Activated naive CD4-positive, alpha-beta T cell treated with anti-CD3 and anti-CD28 coated beads for 36 hours (primary cell): ENCODE measurements at places on chromosomes 13 and 19. TPM values are rescaled to one million over a fixed set of nuclear protein-coding genes. Genes with fewer than 3 reads are reported as not detected.

- no peak for DNase-seq
- H3K27ac ChIP-seq = no peak overlapping the region
- H3K4me1 ChIP-seq = peaks cover 6% of the 10 kb centered on the region
Measured at GRCh38 chr19:47786566-47786965, 8.1 kb downstream of the SELENOW start.

DNA sequence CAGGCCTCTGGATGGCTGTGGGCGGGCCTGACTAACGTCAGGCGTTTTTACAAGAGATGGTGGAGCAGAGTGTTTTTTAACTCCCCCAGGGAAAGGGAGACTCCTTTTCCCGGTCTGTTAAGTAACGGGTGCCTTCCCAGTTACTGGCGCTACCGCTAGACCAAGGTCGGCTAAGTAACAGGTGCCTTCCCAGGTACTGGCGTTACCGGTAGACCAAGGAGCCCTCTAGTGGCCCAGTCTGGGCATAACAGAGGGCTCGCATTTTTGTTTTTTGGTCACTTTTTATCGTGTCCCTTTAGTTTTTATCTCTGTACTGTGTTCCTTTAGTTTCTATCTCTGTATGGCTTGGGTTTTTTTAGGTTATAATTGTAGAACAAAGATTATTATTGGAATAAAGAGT, 10.0 kb downstream of the ZNF383 start:
- no peak overlapping the region for H3K4me3 ChIP-seq
- H3K27ac ChIP-seq = no peak overlapping the region
- H3K27me3 ChIP-seq = no peaks in the 10 kb centered on the region
- peak; percentile 32 for DNase-seq
- H3K4me1 ChIP-seq = no peaks in the 10 kb centered on the region

- H3K27me3 ChIP-seq = peaks cover 2% of the 10 kb centered on the region
- H3K4me1 ChIP-seq = no peaks in the 10 kb centered on the region
- no peak for DNase-seq
- H3K4me3 ChIP-seq = no peak overlapping the region
Measured at GRCh38 chr13:49869519-49869918, 66.6 kb downstream of the SPRYD7 start.

DNA sequence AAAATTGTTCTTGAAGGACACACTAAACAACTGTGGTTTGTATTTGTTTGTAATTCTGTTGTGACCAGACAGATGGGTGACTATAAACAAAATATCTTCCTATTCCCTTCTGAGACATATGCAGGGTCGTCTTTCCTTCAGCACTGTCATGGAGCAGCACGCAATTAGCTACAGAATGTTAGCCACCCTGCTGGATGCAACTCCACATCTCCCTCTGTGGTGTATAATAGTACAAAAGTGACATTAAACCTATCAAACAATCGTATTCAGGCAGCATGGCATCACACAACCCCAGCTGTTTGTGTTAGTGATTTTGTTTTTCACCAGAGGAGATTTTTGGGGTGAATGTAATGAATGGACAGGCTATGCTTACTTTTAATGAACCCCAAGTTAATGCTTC, 146.2 kb downstream of the GPC6 start:
- H3K36me3 ChIP-seq = no peaks in the 10 kb centered on the region
- no peak overlapping the region for H3K4me3 ChIP-seq
- no peak overlapping the region for H3K27ac ChIP-seq
- peaks cover 3% of the 10 kb centered on the region for H3K27me3 ChIP-seq
- no peak for DNase-seq

GRCh38 chr19:47564081-47564480, 8.9 kb downstream of the ZNF541 start:
- DNase-seq = no peak
- no peak overlapping the region for H3K4me3 ChIP-seq
- no peaks in the 10 kb centered on the region for H3K4me1 ChIP-seq
- no peak overlapping the region for H3K27ac ChIP-seq
- no peaks in the 10 kb centered on the region for H3K36me3 ChIP-seq

GRCh38 chr19:29565171-29565570, 39.4 kb downstream of the VSTM2B start:
- no peak overlapping the region for H3K27ac ChIP-seq
- H3K27me3 ChIP-seq = peaks cover 29% of the 10 kb centered on the region
- H3K36me3 ChIP-seq = no peaks in the 10 kb centered on the region
- DNase-seq = no peak
- H3K4me3 ChIP-seq = no peak overlapping the region
- peaks cover 9% of the 10 kb centered on the region for H3K4me1 ChIP-seq

- no peak overlapping the region for H3K27ac ChIP-seq
- H3K4me3 ChIP-seq = no peak overlapping the region
- no peaks in the 10 kb centered on the region for H3K4me1 ChIP-seq
- no peaks in the 10 kb centered on the region for H3K27me3 ChIP-seq
- DNase-seq = no peak
Measured at GRCh38 chr19:47895165-47895782, 9.2 kb upstream of the SULT2A1 start.

DNA sequence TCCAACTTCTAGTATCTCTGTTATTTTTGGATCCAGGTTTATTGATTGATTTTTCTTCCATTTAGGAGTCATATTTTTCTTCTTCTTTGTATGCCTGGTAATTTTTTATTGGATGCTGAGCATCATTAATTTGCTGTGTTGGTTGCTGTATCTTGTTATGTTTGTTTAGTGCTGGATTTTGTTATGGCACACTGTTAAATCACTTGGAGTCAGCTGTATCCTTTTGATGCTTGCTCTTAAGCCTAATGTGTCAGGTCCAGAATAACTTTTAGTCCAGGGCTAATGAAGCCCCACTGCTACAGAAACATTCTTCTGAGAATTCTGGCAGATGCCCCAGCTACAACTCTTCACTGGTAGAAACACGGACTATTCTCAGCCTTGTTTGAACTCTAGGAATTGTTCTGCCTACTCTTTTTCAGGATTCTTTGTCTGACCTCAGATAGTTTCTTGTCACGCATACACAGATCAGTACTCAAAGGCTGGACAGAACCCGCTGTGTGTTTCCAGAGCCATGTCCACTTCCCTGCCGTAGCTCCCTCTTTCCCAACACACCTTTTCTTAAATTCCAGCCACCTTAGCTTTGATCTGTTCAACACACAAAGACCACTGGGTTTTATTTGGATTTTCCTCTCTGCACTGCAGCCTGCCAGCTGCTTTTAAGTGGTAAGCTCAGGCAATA, 137.1 kb upstream of the WASF3 start:
- H3K4me1 ChIP-seq = no peaks in the 10 kb centered on the region
- no peak for DNase-seq
- no peaks in the 10 kb centered on the region for H3K36me3 ChIP-seq
- peaks cover 4% of the 10 kb centered on the region for H3K27me3 ChIP-seq
- no peak overlapping the region for H3K27ac ChIP-seq
- H3K4me3 ChIP-seq = no peak overlapping the region

DNA sequence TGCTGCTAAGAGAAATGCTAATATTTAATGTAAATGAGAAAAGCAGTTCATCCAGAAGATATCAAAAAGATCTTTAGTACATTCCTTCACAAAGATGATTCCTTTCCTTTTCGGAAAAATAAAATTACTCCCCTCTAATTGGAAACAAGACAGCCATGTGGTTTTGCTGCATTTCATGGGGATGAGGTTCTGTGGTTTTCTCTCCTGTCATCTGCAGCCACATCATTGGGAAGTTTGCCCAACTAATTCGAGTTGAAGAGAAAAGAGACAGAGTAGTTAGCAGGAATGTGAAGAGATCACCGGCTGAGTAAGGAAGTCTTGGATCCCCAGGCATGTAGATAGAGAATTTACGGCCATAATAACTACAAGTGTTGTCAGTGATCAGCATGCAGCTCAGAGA, 122.1 kb downstream of the CYSLTR2 start:
- H3K4me3 ChIP-seq = no peak overlapping the region
- no peak for DNase-seq
- no peak overlapping the region for H3K27ac ChIP-seq
- no peaks in the 10 kb centered on the region for H3K36me3 ChIP-seq

FCER2 gene
- 0.89 TPM for total RNA-seq

CD79A gene
- total RNA-seq = 2.5 TPM

ZNF529 gene
- total RNA-seq = 17.1 TPM

FAM174C gene
- total RNA-seq = 65.3 TPM

CACNG8 gene
- not detected for total RNA-seq

RFPL4AL1 gene
- total RNA-seq = not detected

ELAVL3 gene
- total RNA-seq = not detected
